ENCODE measurements at places on chromosomes 7 and 10.

- no peak for DNase-seq
Observed at GRCh38 chr7:2668401-2668800, 19.6 kb upstream of the AMZ1 start.

- DNase-seq = no peak
Observed at GRCh38 chr10:99880080-99880835, 97.8 kb downstream of the ABCC2 start.

DNA sequence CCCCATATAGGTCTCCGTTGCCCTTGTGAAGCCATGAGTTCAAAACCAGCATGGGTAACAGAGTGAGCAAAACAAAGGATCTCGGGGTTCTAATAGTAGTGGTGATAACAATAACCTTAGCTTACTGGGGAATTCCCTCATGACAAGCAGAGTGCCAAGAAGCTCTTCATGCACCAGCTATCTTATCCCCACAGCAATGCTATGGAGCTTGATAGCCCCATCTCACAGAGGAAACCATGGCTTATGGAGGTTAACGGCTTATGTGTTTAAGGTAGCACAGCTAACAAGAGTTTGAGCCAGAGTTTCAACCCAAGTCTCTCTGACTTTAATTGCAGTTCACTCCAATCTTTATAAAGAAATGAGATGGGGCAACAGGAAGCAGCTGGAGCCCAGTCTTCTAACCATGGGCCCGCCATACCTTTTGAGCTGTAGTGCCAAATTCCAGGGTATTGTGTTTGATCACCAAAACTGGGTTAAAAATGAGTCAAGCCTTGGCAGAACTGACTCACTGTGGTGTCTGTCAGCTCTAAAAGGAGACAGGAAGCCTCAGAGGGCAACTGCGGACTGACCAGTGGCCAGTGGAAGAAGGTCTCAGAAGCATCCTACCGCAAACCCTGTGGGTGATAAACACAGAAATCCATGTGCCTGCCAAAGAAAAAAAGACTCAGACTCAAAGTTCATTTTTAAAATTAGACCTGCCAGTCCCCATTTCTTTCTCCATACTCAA is 16.5 kb upstream of the PLAU start:
- peak; percentile 75 for DNase-seq

DNA sequence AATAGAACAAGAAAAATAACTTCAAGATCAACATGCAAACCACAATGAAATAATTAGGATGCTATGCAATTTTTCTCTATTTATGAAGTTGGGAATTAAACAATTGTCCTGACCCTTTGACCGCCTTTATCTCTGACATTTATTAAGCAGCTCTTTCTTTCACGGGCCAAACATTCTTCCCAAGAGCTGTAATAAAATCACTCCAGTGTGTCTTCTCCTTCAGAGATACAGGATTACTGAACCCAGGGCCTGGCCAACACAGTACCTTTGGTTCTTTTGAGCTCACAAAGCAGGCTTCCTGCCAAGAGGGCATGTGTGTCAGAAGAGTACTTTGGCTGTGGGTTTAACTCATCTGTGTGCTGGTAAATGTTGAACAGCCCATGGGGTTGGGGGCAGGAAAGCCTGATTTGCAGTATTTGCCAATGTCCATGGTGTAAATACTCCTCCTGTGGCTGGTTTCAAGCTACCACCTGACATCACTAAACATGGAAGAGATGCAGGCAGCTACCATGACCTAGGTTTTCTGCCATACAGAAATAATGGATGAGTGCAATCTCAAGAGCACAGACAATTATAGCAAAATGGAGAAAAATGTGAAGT is 121.7 kb downstream of the FANK1 start:
- no peak for DNase-seq

- peak; percentile 28 for DNase-seq
Observed at GRCh38 chr7:108459922-108460551, 3.8 kb upstream of the NRCAM start.

GRCh38 chr7:37642028-37642540 is 41.5 kb upstream of the GPR141 start:
- DNase-seq = no peak

- no peak for DNase-seq
Observed at GRCh38 chr10:129511758-129512157, 44.7 kb downstream of the MGMT start.

- no peak for DNase-seq
Observed at GRCh38 chr10:132628966-132629900, 91.6 kb downstream of the INPP5A start.

DNA sequence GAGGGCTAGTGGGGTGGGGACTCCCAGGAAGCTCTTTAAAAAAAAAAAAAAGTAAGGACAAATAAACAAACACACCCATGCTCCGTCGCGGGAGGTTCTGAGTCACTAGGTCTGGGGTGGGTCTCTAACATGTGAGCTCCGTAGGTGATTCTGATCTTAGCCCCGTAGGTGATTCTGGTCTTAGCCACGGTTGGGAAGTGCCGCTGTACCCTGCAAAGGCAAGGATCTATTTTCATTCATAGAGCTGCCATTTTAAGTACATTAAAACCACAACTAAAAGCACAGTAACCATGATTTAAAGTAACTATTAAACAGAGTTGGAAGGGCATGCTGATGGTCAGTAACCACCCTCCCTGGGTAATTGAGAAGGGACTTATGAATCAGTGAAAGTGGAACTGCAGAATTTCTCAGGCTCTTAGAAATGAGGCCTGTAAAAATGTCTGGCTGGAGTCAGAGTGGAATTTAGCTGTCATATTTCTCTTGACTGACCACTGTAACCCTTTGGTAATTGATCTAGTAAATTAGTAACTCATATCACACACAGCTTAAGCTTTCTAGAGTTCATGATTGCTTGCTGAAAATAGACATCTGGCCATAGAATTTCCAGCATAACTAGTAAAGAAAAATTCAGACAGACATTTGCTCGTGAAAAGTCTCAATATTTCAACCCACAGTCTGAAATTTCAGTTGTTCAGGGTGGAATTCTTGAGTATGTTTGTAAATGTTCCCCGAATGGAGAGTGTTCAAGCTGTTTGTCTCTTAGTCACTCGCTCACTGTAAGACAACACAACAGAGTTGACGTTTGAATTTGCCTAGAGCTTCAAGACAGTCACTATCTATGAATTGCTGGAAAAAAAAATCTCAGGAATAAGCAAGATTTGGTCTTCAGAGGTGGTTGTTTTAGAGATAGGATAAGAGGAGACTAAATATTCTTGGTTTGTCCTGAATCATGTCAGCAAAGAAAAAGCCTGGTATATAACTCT is 34.2 kb upstream of the TCF7L2 start:
- no peak for DNase-seq

DNA sequence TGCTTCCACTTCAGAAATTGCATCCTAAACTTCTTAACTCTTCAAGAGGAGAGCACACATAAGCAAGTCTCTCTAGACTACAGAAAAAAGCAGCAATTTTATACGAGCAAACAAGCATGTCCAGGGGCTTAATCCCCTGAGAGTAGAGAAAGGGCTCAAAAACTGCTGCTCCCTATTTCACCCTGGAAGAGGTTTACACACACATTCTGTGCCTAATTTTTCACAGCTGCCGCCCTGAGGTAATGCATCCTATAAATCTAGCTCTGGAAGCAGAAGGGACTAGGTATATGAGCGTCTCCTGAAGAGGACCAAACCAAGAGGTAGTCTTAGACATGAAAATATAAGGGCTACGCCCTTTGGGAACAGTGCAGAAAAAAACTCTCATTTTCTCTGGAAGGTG is 73.1 kb downstream of the CRPPA start:
- DNase-seq = no peak

DNA sequence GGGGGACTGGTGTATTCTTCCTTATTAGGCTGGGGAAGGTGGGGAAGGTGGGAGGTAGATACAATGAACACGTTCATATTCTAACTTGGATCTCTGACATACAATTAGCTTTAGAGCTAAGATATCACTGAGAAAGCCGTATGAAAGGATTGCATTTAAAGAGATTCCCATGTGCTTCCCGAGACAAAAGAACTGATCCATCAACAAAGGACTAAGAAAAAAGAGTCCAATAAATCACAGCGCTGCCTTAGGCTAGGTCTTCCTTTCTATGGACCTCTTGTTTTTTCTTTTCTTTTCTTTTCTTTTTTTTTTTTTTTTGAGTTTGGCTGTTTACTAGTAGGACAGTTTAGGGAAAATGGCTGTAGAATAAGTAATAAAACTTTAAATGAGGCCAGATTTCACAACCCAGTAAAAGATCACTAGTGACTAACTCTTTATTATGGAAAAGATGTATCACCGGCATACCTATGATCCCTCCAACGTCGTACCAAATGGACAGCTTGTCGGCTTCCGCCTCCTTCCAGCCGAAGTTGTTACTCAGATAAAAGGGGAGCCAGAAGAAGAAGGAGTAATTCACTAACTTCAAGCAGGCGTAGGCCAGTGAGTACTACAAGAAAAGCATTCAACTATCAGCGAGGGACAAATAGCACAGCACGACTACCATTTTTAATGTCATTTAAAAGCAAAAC is 50.0 kb downstream of the SLC37A3 start:
- no peak for DNase-seq

- DNase-seq = no peak
Observed at GRCh38 chr7:108629651-108630400, 60.2 kb downstream of the DNAJB9 start.

DNA sequence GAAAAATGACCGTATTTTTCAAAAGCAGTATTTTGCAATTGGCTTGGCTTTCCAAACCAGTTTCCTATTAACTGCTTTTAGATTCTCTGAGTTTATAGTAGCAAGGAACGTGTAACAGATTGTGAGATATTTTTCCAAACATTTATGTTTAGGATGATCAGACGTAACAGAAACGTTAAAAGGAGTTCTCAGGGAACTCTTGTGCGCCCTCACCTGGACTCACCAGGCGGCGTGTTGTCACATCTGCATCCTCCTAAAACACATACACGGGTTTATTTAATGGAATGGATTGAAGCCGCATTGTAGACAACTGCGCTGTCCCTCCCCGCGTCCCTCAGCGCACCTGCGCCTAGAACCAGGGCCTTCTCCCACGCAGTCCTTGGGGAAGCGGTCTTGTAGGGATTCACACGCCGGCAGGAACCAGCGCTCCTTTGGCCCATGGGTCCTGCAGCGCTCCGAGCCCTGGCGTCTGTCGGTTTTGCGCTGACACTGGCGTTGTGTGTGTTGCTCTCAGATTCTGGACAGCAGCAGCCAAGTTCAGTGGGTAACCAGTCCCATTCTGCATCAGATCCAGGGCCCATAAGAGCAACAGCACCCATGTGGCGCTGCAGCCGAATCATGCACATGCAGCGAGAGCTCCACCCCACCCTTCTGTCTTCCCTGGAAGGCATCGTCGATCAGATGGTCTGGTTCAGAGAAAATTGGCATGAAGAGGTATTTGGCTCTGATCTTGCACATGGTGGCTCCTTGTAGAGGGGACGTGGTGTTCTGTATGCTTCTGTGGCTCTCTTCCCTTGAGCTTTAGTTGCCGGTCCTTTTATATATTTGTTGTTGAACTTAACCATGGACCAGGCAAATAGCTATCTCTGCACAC is 114.9 kb downstream of the TRRAP start:
- no peak for DNase-seq

GRCh38 chr7:95213148-95213547 is 111.2 kb downstream of the PON1 start:
- DNase-seq = no peak

GRCh38 chr10:125201108-125201524 is 40.8 kb upstream of the CTBP2 start:
- peak; percentile 33 for DNase-seq

DNA sequence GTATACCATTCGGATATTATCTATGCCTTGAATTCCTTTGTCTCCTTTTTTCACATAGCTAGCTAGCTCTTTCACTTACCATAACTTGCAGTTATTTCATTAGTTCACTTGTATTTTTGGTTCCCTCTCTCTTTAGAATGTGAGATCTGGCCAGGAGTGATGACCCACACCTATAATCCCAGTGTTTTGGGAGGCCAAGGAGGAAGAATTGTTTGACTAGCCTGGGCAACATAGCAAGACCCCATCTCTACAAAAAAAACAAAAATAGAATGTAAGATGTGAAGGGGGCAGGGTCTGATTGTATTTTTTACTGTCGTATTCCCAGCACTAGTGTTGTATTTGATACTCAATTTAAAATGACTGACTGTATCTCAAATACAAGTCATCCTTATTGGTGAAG is 19.6 kb downstream of the NFE2L3 start:
- no peak for DNase-seq

DNA sequence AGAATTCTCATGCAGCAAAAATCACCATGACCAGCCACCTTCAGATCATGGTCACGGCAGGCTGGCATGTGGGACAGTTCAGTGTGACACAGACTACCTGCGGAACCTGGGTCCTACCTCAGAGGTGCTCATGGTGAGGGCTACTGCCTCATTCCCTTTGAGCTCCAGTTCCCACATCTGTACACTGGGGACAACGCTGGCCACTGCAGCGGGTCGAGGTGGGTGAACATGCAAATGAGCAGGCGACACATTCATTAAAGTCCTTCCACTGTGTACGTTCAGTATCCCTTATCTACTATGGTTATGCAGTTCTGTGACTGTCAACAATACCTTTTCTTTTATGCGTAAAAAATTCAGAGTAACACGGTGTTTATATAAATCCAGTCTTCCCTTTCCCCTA is 218.7 kb upstream of the AOAH start:
- DNase-seq = no peak

DNA sequence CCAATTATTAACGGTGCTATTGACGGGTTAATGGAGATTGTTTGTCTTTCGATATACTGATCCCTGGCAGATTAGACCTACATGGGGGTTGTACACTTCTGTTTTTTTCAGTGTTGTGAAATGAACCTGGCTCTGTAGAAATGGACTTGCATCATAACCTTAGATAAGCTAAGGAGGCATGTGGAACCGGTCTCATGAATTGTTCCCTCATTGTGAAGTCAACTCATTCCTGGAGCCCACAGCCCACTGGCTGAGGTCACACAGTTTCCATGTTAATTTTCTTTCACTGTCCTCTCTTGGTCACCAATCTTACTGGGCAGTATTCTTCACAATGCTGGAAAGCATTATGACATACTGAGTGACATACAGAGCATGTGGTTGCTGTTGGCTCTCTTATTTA is 202.8 kb downstream of the BMPER start:
- no peak for DNase-seq

DNA sequence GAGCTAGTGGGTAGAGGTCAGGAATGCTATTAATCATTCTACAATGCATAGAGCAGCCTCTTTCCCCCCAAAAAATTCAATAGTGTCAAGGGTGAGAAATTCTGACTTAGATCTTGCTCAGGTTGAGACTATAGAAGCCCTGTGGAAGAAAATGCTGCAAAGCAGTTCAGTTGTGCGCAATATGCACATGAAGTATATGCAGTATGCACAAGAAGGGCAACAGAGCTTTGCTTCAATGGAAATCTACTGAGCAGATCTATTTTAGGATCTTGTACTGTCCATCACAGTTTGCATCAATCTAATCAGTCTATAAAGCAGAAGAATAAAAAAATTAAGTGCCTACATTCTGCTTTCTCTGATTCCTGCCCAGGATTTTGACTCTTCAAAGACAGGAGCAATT is 225.8 kb upstream of the STEAP1 start:
- no peak for DNase-seq

DNA sequence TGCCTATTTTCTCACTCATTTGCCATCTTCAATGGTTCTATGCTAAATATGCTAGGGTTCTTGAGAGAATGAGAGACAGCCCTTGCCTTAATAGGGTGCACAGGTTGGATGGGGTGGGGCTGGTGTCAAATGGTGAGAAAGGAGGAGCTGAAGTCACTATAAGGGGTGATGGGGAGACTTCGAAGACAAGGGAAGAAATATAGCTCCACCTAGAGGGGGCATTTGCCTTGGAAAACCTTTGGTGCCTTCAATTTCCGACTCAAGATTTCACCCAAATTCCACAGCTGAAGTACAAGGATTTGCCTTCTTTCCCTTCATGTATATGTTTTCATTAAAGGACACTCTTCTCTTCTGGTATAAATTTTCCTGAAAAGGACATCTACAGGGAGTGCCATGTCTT is 5.6 kb downstream of the PTN start:
- DNase-seq = no peak

- no peak for DNase-seq
Observed at GRCh38 chr7:41445946-41446345, 256.9 kb downstream of the INHBA start.
